ENCODE measurements at places on chromosomes 1 and 21.
A peak's percentile ranks its signal among the peaks of the same experiment; 100 is the strongest.

GRCh38 chr21:42809577-42810475, 69.5 kb downstream of the WDR4 start:
- DNase-seq, result no peak

DNA sequence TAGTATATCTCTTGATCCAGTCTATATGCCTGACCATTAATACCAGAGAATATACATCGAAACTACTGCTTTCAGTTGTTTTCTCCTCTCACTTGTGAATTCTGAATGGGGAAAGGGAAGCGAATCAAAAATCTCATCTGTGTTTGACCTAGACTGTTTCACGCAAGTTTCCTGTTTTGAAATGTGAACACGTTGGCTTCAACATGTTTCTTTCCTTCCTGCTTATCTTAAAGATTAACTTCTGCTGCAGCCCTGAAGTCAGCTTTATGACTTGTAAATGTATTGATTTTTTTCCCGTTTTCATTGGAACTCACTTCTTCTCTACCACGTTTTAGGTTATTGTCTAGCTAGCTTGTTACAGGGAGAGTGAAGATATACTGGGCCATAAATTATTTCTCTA, 49.9 kb downstream of the SNX27 start:
- DNase-seq, result peak; percentile 26

- DNase-seq, result no peak
Measured at GRCh38 chr1:228079013-228079412, 3.5 kb upstream of the ARF1 start.

DNA sequence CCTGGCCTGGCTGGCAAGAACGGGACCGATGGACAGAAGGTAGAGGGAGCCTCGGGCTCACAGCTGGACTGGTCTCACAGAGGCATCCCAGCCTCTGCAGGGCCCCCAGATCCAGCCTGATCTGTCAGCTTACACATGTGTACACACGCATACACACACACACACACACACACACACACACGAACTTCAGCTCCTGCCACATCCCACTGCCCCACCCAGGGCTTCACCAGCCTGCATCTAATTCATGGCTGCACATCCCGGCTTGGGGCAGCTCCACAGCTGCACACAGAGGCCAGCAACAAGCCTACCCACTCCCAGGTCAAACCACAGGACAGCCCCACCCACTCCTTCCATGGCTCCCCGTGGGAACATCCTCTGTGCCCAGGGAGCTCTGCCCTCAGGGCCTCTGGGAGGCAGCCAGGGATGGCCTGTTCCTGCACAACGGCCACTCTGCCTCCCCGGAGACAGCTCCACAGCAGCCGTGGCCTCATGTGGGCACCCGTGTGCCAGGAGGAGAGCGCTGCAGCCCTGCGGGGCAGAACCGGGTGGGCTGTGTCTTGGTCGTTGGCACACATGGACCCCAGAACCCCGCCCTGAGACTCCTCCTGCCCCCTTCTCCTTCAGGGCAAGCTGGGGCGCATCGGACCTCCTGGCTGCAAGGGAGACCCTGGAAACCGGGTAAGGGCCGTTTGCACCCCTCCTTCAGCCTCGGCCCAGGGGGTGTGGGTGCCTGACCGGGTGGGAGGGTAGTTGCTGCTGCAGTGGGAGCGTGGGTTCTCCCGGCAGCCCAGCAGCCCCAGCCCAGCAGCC, 19.1 kb downstream of the COL6A2 start:
- DNase-seq, result no peak

- peak; percentile 68 for DNase-seq
Measured at GRCh38 chr1:86429835-86430234, 5.9 kb downstream of the CLCA2 start.
